ENCODE measurements at places on chromosomes 7 and 10. TPM values are rescaled to one million over a fixed set of nuclear protein-coding genes. Genes with fewer than 3 reads are reported as not detected.

STEAP1 gene
- total RNA-seq: 4.1 TPM

GRCh38 chr7:21651697-21652096 is 108.9 kb downstream of the DNAH11 start:
- DNase-seq: no peak

GRCh38 chr7:130380861-130381455 is 664 bp downstream of the CPA1 start:
- no peak for DNase-seq

MYL10 gene
- total RNA-seq: 0.50 TPM

OPTN gene
- total RNA-seq: 16.1 TPM

ADRA2A gene
- 1.4 TPM for total RNA-seq

GRCh38 chr10:72260976-72261783 is 12.5 kb upstream of the DDIT4 start:
- no peak for DNase-seq

AUTS2 gene
- total RNA-seq: 256 TPM

ZNF22 gene
- total RNA-seq: 36.9 TPM

DNA sequence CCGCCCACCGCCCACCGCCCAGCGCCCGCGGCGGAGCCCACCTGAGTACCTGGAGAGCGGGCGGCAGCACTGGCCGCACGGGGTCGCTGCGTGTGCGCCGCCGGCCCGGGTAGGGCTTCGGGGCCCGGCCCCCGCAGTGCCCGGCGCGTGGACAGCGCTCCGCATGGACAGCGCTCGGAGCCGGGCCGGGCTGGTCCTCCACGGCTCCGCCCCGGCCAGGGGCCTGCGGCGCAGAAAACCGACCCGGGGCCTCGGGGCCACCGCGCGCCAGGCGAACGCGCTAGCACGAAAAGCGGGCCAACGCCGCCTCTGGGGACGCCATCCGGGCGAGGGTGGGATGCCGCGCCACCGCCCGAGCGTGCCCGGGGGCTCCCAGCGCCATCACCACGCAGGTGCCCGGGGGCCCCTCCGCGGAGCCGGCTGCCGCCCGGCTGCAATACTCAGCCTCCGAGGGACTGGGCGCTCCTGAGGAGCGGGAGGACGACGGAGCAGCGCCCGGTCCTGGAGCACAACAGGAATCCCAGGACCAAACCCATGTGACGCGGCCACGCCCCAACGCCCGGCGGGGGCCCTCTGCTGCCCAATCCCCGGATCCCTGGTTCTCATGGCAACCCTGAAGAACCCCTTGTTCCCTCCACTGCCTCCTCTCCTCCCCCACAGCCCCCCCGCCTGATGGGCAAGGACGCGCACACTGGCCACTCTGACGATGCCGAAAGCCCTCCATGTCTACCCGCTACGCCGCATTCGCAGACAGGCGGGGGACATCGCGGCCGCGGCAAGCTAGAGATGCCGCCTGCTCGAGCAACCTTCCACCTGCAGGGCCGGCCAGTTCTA is at the start of gene GRB10:
GRB10 (minus strand) TSS at position 522 of the 834 bp plus-strand sequence. CDS start 50,574 bp downstream, outside the sequence.
- peak; percentile 72 for DNase-seq

PDE6C gene
- not detected for total RNA-seq

GPR158 gene
- total RNA-seq: 0.33 TPM

GRCh38 chr7:4739528-4739992 is 35.9 kb upstream of the AP5Z1 start:
- DNase-seq: no peak

DNA sequence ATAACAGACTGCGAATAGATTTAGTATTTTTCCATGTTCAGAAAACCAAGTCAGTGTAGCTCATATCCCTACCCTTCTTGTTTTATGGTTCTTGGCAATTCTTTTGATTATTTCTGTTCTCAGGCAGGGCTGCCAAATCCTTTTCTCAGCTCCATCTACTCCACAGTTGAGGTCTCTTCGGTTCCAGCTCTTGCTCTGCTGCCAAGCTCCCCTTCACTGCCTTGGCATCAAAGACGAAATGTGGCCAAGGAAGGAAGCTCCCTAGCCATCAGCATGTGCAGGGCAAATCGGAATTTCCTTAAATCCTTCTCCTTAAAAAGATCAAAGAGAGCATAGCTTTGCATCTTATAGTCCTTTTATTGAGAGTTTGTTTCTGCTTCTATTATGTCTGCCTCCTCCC is 116.4 kb upstream of the NOBOX start:
- no peak for DNase-seq

- DNase-seq: no peak
Observed at GRCh38 chr10:76651154-76651553, 986.5 kb downstream of the KCNMA1 start.

GRCh38 chr7:155756322-155756721 is 55.9 kb downstream of the SHH start:
- DNase-seq: no peak

DNA sequence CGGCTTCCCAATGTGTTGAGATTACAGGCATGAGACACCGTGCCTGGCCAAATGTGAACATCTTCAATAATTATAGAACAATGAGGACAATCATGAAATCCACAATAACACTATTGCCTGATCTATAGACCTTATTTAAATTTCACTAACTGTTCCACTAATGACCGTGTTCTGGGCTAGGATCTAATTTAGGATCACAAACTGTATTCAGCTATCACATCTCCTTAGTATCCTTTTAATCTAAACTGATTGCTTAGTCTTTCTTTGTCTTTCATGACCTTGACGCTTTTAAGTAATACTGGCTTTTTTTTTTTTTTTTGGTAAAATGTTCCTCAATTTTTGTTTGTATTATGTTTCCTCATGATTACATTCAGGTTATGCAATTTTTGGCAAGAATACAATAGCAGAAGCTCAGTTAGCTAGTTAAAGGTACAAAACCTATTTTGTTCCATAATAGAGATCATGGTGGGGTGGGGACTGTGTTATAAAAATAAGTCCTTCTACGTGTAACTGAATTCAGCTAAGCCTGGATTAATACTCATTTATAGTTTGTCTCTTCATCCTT is 158.4 kb downstream of the AOAH start:
- no peak for DNase-seq

GRCh38 chr7:40760987-40761386 is 626.2 kb downstream of the SUGCT start:
- no peak for DNase-seq

GRCh38 chr10:125193306-125193877 is 33.0 kb upstream of the CTBP2 start:
- DNase-seq: peak; percentile 40

DNA sequence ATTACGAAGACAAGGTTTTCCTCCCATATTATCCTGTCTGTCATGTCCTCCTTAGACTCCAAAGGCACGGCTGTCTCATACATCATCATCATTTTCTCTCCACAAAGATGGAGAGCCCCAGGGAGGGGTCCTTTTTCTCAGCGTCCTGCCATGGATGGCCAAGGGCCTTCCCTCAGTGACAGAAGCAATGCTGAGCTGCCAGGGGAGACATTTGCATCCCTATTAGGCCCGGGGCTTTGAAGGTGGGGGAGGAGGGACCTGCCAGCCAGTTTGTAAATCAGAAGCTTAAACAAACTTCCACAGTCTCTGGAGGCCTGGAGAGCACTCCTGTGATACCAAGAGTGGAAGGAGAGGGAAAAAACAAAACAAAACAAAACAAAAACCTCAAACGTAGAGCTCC is 112.4 kb upstream of the ADO start:
- DNase-seq: peak; percentile 58

DNA sequence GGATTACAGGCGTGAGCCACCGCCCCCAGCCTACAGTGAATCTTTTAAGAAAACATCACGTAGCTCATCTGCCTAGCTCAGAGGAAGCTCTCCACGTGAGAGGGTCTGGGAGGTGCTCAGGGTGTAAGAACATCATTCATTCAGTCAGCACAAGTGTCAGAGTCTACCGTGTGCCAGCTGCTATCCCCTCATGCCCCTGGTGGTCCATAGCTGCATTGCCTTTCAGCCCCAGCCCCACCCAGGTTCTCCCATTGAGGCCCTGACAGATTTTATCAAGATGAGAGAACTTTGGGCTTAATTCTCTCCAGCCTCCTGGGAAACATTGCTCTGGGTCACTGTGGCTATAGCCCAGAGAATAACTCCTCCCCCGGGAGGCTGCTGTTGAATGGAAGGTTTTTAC is 45.1 kb downstream of the ZNF503 start:
- DNase-seq: no peak

KIF11 gene
- 54.4 TPM for total RNA-seq

Measured in H9 (cell line).